HCT116 (cell line): ENCODE measurements at places on chromosomes 12 and 14. TPM values are rescaled to one million over a fixed set of nuclear protein-coding genes. Genes with fewer than 3 reads are reported as not detected.

The FGD6 gene
- total RNA-seq = 18.2 TPM

The NOXRED1 gene
- total RNA-seq = 0.66 TPM

The KLHL33 gene
- 0.05 TPM for total RNA-seq

The PTPRR gene
- total RNA-seq = 0.27 TPM

The DACT1 gene
- total RNA-seq = 1.6 TPM

The PUS7L gene
- total RNA-seq = 15.3 TPM

The CLEC4D gene
- not detected for total RNA-seq

The PRH1 gene
- 5.9 TPM for total RNA-seq

The FGF23 gene
- not detected for total RNA-seq

The BBS10 gene
- 27.1 TPM for total RNA-seq

The PKP2 gene
- total RNA-seq = 21.5 TPM

The OTX2 gene
- not detected for total RNA-seq

The TMEM132C gene
- total RNA-seq = not detected

The WNT5B gene
- 0.52 TPM for total RNA-seq

The SLC10A1 gene
- total RNA-seq = not detected

The SLC16A7 gene
- total RNA-seq = 10.0 TPM
